ENCODE measurements at places on chromosomes 6 and 20.

DNA sequence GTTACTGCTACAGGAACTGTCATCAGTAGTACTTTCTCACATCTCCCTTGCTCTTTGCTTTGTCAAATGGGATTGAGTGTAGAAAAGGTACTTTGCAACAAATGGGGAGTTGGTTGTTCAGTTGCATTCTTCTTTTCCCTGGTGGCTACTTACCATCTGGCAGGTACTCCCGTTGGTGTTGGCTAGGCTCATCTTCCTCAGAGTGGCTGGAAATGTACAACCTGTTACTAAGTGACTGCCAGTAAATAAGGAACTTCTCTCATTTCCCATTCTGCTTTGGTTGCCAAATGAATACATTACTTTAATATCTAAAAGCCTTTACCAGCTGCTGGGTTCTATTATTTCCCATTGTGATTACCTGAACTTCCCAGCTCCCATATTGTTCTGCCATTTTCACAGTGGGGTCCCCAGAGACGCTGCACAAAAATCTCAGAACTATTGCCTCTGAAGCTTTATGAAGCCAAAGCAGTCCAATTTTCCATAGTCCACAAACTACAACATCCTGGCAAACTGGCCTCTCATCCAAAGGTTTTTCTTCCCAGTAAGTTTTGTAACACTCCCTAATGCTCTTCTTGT lies 229.7 kb upstream of the HTR1E start:
- DNase-seq: no peak

GRCh38 chr6:14546036-14546435 lies 428.5 kb downstream of the CD83 start:
- no peak for DNase-seq

- DNase-seq: no peak
These were observed 483.9 kb downstream of the CD83 start for GRCh38 chr6:14601490-14601889.

GRCh38 chr20:11850901-11851300 lies 66.8 kb upstream of the BTBD3 start:
- no peak for DNase-seq

Data from CD4-positive, alpha-beta T cell (primary cell).